ENCODE measurements at places on chromosomes 2 and 18. TPM values are rescaled to one million over a fixed set of nuclear protein-coding genes. Genes with fewer than 3 reads are reported as not detected.
A peak's percentile ranks its signal among the peaks of the same experiment; 100 is the strongest.

DNA sequence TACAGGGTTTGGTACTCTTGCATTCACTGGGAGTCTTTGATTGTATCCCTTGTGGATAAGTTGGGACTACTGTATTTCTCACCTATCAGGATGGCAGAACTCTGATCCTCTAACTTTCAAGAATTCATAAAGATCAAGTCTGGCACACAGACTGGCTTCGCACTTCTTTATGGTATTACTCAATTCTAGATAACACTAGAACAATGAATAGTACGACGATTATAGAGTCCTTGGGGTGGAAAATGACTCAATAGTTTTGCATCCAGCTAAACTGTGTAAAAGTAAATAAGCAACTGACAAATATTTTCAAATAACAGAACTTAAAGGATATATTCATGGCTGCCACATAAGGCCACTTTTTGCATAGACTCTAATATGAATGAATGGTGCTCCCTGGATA lies 103.4 kb upstream of the MEX3C start:
- no peak for DNase-seq

GRCh38 chr2:236131073-236131692 lies 37.0 kb downstream of the GBX2 start:
- DNase-seq: no peak

GRCh38 chr2:15582710-15583357 lies 8.8 kb upstream of the DDX1 start:
- DNase-seq: no peak

DNA sequence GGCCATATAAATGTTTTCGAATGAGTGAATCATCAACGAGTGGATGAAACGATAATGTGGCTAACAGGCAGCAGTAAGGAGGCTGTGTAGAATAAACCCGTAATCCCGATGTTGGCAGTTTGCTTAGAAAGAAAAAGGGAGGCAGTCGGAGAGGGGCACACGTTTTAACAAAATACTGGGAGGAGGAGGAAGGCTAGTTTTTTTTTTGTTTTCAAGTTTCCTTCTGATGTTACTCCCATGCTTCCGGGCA lies 476 bp upstream of the MSH2 start:
- DNase-seq: no peak

GRCh38 chr2:232117413-232117812 lies 155.9 kb downstream of the DIS3L2 start:
- DNase-seq: peak; percentile 18

DNA sequence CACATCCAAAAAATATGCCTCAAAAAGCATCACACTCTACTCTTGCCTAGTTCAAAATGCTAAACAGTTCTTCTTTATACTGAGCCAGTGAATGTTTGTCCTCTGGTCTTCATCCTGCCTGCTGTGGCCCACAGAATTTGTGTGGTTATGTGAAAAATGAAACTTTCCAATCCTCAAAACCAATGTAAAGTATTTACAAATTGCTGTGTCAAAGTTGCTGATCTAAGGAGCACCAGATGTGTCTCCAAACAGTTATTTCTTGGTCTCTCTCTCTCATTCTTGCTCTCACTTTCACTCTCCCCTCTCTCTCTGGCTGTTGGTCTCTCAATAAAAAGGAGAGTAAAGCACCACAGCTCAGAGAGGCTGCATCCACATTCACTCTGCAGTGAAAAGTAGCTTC lies 23.0 kb downstream of the EPHA4 start:
- no peak for DNase-seq

DNA sequence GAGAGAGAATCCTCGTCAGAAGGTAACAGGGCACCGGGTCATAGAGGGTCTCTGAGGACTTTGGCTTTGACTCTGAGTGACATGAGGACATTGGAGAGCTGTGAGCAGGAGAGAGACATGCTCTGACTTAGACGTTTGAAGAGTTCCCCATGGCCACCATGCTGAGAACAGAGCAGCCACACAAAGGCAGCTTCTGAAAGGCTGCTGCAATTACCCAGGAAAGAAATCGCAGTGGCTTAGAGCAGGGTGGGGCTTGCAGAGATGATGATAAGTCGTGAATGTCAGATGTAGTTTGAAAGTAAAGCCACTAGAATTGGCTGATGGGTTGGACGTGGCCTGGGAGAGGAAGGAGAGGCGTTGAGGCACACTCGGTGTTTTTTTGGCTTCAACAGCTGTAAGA lies 79.0 kb downstream of the ZCCHC2 start:
- DNase-seq: no peak

- no peak for DNase-seq
Measured at GRCh38 chr2:219844401-219845091, 217.1 kb downstream of the SLC4A3 start.

- no peak for DNase-seq
Measured at GRCh38 chr2:96622544-96622943, 15.6 kb downstream of the KANSL3 start.

GRCh38 chr2:224850081-224850480 lies 133.9 kb upstream of the CCDC195 start:
- DNase-seq: no peak

- DNase-seq: no peak
Measured at GRCh38 chr2:205744074-205744591, 61.8 kb downstream of the NRP2 start.

DNA sequence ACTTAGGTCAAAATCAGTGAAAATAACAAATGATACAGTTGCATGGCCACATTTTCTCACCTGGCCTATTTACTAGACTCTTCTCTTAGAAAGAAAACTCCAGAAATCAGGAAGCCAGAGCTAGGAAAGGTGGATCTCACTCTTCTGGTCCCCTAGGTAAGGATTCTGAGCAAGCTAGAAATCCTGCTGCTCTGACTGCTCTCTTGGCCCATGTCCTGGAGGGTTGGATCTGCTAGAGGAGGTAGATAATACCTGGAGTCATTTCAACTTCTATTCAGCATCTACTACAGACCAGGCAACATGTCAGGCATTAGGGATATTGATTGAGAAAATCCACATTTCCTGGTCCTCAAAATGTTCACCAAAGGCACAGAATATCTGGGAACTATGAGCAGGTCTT lies 34.9 kb downstream of the AKAIN1 start:
- no peak for DNase-seq

DNA sequence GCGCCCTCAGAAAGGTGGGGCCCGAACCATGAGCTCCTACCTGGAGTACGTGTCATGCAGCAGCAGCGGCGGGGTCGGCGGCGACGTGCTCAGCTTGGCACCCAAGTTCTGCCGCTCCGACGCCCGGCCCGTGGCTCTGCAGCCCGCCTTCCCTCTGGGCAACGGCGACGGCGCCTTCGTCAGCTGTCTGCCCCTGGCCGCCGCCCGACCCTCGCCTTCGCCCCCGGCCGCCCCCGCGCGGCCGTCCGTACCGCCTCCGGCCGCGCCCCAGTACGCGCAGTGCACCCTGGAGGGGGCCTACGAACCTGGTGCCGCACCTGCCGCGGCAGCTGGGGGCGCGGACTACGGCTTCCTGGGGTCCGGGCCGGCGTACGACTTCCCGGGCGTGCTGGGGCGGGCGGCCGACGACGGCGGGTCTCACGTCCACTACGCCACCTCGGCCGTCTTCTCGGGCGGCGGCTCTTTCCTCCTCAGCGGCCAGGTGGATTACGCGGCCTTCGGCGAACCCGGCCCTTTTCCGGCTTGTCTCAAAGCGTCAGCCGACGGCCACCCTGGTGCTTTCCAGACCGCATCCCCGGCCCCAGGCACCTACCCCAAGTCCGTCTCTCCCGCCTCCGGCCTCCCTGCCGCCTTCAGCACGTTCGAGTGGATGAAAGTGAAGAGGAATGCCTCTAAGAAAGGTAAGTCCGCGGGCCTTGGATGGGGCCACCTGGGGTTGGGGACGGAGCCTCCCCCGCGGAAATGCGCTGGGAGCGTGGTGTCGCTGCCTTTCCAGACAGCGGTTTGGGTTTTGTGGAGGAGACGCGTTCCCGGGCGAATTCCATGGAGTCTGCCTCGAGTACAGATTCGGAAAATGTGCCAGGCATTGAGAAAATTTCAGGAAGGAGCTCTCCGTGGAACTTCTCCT lies 559 bp downstream of the HOXD1 start:
- DNase-seq: no peak

- no peak for DNase-seq
Measured at GRCh38 chr2:180571559-180571958, 408.8 kb upstream of the UBE2E3 start.

DNA sequence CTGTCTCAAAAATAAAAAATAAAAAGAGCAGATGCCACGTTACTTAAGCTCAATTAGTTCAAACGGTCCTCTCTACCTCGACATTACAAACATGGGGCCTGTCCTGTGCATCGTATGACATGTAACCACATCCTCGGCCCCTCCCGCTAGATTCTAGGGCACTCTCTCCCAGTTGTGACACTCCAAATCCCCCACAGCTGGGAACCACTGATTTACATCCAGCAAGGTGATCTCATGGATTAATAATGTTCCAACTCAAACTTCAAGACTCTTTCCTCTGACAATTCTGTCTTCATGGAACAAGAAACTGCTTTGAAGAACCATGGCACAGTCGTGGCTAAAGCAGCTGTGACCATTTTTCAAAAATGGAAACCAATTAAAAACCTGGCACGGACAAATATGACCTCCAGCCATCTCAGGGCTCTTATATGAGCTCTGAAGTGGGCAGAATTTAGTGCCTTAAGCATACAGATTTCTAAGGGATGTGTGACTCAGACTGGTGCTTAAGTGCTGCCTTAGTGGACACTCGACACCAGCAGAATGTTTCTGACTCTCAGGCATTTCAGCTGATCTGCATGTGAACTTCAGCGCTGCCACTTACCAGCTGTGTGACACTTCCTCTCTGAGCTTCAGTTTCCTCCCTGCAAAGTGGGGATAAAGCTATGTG lies 31.7 kb upstream of the ASAP2 start:
- no peak for DNase-seq

- no peak for DNase-seq
Measured at GRCh38 chr18:49563701-49564517, 2.1 kb downstream of the LIPG start.

DNA sequence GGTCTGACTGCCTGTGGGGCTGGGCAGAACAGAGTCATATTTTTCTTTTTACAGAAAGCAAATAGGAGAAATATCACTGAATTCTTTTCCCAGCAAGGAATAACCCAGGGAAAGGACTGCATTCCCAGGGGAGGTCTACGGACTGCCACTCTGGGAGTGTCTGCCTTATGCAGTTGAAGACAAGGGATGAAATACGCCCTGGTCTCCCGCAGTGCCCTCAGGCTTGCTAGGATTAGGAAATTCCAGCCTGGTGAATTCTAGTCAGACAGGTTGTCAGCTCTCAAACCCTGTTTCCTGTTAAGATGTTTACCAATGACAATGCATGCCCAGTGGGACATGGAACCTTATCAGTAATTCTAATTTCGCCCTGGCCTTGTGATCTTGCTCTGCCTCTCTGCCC lies 30.3 kb upstream of the PDK1 start:
- no peak for DNase-seq

DNA sequence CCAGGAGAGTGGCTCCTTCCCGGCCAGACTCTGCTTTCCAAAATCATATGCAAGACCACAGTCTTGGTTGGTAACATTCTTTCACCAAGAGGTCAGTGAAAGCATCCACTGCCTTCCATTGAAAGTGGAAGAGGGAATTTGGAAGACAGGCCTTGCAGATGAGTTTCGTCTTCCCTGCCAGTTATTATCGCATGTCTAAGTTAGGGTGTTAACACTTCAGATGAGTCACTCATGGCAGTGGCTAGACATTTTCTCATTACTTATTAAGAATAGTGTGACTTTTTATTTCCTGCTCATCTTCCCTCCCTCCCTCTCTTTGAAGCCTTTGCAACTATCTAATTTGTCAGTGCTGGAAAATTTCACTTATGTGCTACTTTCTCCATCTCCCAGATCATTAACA lies 102.9 kb upstream of the EPB41L3 start:
- DNase-seq: no peak

DNA sequence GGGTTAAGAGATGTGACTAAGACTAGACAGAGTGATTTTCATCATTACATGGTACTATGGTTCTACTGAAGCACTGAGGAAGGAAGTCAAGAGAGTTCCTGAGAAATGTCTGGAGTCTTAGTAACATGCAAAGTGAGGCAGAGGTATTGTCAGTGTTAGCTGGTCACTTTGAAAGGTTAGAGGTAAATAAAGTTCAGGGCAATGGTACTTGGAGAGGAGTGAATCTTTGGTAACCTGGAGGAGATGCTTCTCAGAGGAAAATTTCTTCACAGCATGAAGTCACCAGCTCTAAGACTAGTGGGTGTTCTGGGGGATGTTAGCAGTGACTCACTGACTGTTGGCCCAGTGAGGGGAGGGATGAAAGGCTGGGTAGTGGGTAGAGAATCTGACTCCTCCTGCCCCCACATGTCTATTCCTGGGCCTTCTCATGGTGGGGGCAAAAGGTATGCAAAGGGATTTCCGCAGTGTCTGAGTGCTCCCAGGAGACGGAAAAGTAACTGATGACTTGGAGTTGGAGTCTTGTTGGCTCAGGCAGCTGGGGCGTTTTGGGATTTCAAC lies 23.3 kb upstream of the IL1RN start:
- no peak for DNase-seq

GRCh38 chr2:238970553-238971081 lies 122.7 kb downstream of the TWIST2 start:
- peak; percentile 53 for DNase-seq

DNA sequence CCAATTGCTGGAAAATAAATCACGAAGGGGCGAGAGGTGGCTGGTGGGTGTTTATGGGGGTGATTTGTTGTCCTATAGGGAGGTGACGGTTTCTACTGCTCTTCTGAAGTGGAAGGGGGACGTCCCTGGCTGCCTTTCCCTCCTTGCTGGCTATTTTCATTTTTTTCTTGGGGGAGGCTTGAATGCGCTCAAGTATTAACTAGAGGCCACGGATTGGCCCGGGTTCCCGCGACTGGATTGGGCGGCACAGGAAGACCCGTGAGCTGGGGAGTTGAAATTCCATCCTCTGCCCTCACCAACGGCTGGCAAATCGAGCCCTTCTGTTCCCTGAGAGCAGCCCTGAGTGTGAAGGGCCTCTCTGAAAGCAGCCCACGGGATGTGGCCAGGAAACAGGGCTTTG lies 176.5 kb upstream of the SPRED2 start:
- no peak for DNase-seq

GRCh38 chr18:44620812-44621211 lies 59.9 kb upstream of the SETBP1 start:
- no peak for DNase-seq

- DNase-seq: no peak
Measured at GRCh38 chr2:159199761-159200465, 86.6 kb downstream of the WDSUB1 start.

AGXT gene
- 0.39 TPM for total RNA-seq

DSG4 gene
- total RNA-seq: not detected

HTR2B gene
- not detected for total RNA-seq

SNRPD1 gene
- total RNA-seq: 134 TPM

TMEM17 gene
- total RNA-seq: 2.6 TPM

CCNT2 gene
- total RNA-seq: 42.9 TPM

MC5R gene
- not detected for total RNA-seq

ZNF804A gene
- not detected for total RNA-seq

Measured in Caco-2 (cell line).